ENCODE measurements at places on chromosomes 11 and 22.

DNA sequence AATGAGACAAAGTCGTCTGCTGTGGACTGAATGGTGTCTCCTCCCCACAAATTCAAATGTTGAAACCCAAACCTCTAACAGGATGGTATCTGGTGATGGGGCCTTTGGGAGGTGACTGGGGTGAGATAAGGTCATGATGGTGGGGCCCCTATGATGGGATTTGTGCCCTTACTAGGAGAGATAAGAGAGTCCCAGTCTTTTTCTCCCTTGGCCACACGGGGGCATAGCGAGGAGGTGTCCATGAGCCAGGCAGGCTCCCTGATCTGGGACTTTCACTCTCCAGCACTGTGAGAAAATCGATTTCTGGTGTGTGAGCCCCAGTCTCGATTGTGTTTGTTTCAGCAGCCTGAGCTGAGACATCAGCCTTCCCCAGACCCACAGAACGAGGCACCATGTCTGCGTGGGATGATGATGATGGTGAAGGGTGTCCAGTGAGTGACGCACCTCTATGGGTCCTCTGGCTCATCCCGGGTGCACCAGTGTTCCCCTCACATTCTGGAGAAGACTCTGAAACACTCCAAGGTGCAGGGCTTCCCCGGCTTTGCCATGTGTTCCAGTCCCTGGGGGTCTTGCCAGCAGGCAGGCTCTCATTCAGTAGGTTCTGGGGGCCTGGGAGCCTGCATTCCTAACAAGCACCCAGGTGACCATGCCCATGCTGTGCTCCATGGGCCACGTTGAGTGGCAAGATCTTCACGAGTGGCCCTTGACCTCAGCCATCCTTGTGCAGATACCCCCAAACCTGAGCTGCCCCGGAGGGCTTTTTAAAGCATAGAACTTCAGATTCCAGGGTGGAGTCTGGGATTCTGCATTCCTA lies 363.0 kb downstream of the CTTN start:
- DNase-seq, result no peak

DNA sequence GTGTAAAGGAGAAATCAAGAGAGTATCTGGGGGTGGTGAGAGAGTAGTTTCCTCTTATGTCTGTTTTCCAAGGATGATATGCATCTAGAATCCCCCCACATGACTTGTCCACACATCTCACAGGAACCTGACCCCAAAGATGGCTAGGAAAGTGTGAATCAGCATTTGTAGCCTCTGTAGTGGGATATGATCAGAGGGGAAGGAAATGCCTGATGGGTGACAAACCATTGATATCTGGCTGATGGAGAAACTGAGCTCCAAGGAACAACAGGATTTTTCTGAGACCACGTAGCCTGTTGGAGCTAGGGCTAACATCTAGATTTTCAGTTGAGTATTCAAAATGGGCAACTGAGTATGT lies 369.4 kb downstream of the DDX10 start:
- peak; percentile 78 for DNase-seq

DNA sequence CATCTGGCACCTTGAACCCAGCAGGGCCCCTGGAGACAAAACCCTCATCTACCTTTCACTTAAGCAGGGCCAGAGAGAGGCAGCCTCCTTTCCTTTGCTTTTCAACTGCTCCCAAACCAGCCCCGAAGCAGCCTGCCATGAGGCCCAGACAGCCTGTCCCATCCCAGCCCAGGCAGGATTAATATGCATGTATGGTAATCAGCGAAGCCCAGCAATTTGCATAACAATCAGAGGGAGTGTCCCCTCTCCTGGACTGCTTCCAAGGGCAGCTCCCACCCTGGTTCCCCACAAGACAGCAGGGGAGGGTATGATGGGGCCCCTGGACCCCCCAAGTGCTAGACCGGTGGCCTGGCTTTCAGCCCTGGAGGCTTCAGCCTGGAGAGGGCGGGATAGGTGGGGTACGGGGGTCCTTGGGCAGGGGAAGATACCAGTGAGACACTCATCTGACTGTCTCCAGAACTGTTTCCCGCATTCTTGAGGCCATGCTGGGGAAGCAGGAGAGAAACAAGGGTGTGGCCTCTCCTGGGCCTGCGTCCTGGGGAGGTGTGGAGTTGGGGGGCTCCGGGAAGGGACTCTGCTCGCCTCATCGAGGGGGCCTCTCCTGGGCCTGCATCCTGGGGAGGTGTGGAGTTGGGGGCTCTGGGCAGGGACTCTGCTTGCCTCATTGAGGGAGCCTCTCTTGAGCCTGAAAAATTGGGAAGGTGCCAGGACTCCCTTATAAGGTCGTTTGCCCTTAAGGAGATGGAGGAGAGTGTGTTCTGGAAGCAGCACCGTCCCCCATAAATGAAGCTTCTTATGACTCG lies 93.2 kb upstream of the PRR5 start:
- no peak for DNase-seq

GRCh38 chr11:57543593-57543992 lies 6.2 kb downstream of the SMTNL1 start:
- DNase-seq, result no peak

DNA sequence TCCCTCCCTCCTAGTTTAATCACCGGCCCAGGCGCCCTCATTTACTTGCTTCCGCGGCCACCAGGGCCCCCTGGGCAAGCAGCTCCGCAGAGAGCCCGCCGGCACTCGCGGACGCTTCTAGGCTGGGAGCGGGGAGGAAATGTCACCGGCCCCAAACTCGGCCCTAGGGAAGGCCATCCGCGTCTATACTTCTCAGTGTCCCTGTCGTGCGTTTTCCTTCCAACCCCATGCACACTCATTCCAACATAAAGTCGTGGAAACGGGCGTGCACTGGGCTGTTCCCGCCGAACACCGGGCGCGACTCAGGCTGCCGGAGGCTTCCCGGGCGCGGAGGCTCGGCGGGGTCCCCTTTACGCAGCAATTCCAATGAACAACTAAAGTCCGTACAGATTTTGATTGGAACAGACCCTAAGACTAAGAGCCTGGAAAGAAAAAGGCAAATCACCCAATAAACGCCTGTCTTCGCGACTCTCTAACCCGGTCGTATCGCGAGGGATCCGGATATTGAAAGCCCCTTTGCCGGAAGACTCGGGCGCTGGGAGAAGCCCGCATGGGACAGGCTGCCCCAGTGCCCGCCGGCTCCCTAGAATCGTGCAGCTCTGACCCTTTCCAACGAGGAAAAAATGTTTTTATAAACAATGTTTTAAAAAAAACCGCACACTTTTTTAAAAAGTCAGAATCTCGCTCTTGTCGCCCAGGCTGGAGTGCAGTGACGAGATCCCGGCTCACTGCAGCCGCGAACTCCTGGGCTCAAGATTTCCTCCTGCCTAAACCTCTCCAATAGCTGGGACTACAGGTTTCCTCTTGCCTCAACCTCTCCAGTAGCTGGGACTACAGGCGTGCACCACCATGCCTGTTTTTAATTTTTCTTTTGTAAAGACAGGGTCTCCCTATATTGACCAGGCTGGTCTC lies 1.3 kb upstream of the BARX2 start:
- no peak for DNase-seq

GRCh38 chr11:120964857-120965256 lies 59.0 kb upstream of the TBCEL start:
- DNase-seq, result peak; percentile 25

DNA sequence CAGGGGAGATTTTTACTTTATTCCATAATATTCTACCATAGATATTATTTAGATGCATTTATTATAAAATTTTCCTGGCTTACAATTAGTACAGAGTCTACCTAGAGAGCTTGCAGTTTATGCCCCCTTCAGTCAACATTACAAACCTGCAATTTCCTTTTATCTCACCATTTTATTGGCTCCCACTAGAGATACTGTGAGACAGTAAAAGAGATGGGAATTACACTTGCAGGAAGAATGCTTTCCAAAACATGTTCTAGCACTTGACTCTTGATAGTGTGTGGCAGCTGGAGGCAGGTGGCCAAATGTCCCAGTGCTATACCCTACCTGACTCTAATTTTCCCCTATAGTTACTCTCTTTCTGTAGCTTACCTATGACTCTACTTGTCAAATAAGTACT lies 863.2 kb downstream of the DLG2 start:
- DNase-seq, result no peak
